Stimulated activated naive CD4-positive, alpha-beta T cell treated with Interleukin-2 at 50 U/mL for 16 hours (primary cell): ENCODE measurements at places on chromosomes 3 and 15.

- no peak for DNase-seq
Observed at GRCh38 chr3:63519426-63519825, 133.0 kb upstream of the SNTN start.

DNA sequence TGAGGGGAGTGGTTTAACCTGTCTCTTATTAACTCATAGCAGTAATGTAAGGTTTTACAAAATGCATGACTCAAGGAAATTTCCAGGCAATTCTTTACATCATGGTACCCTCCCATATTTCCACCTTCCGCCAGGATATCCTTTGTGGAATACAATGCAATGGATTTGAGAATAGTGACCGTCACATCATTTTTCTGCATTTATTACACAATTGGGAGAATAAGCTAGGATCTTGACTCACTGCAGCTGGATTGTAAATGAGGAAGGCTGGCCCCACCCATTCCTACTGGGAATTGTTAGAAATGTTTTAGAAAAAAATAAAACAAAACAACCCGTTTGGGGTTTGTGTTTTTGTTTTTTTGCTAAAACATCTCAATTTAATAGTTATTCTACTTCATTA, 97.4 kb downstream of the IMPG2 start:
- no peak for DNase-seq

DNA sequence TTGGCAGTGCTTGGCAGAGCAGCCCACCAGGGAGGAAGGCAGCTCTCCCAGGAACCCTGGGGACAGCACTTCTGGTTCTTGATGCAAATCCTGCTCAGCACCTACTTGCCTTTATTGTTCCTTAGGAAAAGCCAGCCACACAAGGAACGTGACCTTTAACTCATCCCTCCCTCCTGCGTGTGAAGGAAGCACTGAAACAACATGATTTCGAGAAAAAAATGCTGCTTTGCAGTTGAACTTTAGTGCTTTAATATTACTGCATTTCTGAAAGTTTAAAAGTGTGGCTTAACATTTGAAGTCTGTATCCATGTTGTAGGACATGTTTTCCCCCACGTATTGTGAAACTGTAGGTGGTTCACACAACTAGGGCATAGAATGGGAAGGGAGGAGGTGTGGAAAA, 50.4 kb upstream of the CTNNB1 start:
- DNase-seq: no peak

DNA sequence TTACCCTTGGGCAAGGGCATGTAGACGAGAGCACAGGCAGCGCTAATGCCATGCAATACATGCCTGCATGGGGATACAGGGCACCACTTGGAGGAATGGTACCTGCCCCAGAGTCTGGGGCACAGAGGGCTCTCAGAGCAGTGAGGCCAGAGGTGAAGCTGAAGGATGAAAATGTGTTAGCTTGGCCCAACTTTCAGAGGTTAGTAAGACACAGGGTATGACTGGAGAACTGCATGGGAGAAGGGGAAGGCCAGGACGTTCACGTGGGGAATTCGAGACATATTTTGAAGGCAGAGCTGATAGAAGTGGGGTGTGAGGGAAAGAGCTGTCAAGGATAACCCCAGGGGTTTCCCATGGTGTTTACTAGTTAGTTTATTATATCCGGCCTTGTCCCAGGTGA, 19.6 kb downstream of the CSRNP1 start:
- no peak for DNase-seq
